ENCODE measurements at places on chromosomes 11 and 22.
A peak's percentile ranks its signal among the peaks of the same experiment; 100 is the strongest.

DNA sequence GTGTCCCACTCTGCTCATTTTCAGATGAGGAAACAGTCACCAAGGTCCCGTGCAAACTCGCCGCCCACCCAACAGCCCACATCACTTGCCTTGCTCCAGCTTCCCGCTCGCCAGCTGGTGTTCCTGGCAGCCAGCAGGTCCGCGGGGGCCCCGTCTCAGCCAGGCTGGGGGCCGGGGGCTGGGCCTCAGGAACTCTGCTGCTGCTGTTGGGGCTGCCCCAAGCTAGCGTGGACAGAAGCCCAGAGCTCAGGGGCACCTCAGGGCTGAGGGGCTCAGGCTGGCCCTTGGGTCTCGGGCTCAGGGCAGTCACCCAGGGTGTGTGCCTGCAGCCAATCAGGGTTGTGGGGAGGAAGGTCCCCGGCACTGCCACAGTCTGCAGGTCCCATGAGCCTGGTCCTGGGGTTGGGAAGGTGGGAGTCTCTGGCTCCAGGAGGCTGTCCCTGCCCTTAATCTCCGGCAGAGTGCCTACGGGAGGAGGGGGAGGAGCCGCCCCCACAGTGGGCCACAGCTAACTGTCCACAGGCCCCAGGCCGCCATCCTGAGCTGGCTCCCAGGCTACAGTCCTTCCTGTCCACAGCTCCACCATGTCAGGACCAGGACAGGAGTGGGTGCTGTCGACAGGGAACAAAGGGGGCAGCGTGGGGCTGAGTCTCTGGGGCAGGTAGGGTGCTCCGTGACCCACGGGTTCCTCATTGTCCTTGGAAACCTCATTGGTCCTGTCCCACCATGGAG lies 65.2 kb downstream of the ARFGAP3 start:
- no peak for DNase-seq

DNA sequence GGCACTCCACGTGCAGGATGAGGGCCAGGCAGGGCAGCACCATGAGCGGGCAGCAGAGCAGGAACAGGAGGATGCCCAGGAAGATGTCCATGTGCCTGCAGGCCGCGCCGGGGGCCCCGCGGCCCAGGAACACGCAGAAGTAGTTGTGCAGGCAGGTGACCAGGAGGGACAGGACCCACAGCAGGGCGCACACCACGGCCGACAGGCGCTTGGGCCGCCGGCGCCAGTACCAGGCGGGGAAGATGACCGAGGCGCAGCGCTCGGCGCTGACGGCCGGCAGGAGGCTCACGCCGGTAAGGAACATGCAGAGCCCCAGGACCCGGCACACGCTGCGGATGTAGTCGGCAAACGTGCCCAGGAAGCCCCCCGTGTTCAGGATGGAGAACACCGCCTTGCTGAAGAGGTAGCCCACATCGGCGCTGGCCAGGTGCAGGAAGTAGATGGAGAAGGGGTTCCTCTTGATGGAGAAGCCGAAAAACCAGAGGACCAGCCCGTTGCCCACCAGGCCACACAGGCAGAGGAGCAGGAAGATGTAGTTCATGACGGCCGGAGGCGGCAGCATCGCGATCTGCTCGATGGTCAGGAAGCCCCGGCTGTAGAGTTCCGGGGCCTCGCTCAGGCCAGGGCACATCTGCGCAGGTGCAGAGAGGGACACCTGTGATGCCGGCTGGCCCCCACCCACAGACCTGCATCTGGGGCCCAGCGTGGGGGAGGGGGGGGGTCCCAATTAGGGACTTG lies 7.2 kb downstream of the MRGPRF start:
- no peak for DNase-seq

DNA sequence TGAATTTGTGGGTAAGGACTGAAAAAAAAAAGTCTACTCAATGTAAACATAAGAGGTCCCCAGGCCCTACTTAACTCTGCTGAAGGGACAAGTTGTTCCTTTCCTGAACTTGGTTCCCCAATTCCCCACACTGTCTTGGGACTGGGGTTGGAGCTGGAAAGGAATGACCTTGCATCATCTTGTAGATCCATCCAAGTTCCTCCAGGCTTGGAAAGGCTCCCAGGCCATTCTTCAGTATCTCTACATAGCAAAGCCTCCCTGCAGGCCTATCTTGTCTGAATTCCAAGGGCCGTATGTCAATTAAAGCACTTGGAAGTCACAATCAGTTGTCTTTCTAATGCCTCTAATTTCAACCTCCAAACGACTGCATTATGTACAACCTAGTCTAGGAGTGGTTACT lies 361.2 kb downstream of the TMEM135 start:
- no peak for DNase-seq

- DNase-seq: no peak
Measured at GRCh38 chr22:45585946-45586540, 83.4 kb downstream of the FBLN1 start.

GRCh38 chr22:21759646-21760376 lies 24.2 kb upstream of the YPEL1 start:
- no peak for DNase-seq

- no peak for DNase-seq
Measured at GRCh38 chr22:39439170-39439569, 17.6 kb upstream of the MGAT3 start.

- no peak for DNase-seq
Measured at GRCh38 chr11:70169127-70169526, 34.0 kb upstream of the FADD start.

- DNase-seq: no peak
Measured at GRCh38 chr11:108891143-108891542, 226.3 kb downstream of the DDX10 start.

- no peak for DNase-seq
Measured at GRCh38 chr11:75793966-75794365, 21.0 kb upstream of the UVRAG start.

DNA sequence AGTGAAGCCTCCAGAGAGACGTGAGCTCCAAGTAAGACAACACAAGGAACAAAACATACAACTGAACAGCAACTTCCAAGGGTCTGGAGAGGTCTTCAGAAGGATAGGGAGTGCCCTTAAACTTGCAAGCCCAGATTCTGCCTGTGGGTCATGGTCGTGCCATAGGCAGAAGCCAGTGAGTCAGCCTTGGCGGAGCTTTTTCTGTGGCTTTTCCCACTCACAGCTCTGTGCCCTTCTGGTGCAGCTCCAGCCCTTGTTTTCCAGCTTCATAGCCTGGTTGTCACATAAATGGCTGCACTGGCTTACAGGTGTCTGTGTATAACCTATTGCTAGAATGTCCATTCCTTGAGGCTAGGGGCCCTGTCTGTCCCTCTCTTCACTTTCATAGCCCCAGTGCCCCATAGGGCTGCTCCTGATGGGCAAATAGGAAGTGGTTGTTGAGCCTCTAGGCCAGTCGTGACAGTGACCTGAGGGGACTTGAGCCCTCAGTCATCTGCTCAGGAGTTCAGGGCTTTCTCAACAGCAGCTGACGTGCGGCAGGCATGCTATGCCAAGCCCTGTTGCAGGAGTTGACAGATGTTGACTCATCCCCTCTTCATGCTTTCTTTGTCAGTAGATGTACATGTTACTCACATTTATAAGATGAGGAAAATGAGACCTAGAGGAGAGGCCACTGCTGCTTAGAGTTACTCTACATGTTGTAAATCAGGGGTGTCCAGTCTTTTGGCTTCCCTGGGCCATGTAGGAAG lies 7.4 kb downstream of the MED15 start:
- DNase-seq: no peak

DNA sequence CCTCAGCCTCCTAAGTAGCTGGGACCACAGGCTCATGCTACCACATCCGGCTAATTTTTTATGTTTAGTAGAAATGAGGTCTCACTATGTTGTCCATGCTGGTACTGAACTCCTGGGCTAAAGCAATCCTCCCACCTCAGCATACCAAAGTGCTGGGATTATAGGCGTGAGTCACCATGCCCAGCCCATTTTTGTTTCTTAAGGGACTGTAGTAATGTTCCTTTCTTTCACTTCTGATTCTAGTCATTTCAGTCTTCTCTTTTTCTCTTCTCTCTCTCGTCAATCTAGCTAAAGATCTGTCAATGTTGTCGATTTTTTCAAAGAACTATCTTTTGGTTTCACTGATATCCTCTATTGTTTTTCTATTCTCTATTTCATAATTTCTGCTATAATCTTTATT lies 111.0 kb upstream of the APOA1 start:
- peak; percentile 66 for DNase-seq

DNA sequence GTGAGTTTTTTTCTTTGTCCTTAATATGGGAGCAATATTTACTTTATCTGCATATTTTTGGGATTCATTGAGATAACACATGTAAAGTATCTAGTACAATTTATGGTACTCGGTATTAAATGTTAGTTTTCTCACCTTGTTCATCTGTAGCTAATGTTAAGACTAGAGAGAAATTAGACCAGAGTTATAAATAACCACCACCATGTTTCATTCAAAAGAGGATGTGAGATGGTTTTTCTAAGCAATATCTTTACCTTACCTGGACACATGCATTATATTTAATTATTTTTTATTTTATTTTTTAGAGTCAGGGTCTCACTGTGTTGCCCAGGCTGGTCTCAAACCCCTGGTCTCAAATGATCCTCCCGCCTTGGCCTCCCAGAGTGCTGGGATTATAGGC lies 18.4 kb downstream of the ARHGAP42 start:
- no peak for DNase-seq

GRCh38 chr11:63672936-63673539 lies 1.9 kb upstream of the ATL3 start:
- DNase-seq: no peak

DNA sequence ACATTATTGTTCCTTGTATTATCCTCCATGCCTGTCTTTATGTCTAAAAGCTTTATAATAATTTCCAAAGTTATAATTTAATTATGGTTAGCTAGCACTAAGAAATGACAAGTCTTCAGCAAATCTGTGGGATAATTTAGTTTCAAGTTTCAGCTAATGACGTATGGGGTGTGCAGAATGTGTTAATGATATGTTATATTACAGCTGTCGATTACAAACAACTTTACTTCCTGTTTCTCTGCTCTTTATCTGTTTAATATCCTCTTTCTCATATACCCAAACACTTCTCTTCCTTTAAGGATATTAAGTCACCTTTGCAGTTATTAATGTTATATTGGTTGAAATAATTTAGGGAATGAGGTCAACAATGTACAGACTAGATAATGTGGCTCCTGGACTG lies 161.8 kb downstream of the CASP12 start:
- no peak for DNase-seq

DNA sequence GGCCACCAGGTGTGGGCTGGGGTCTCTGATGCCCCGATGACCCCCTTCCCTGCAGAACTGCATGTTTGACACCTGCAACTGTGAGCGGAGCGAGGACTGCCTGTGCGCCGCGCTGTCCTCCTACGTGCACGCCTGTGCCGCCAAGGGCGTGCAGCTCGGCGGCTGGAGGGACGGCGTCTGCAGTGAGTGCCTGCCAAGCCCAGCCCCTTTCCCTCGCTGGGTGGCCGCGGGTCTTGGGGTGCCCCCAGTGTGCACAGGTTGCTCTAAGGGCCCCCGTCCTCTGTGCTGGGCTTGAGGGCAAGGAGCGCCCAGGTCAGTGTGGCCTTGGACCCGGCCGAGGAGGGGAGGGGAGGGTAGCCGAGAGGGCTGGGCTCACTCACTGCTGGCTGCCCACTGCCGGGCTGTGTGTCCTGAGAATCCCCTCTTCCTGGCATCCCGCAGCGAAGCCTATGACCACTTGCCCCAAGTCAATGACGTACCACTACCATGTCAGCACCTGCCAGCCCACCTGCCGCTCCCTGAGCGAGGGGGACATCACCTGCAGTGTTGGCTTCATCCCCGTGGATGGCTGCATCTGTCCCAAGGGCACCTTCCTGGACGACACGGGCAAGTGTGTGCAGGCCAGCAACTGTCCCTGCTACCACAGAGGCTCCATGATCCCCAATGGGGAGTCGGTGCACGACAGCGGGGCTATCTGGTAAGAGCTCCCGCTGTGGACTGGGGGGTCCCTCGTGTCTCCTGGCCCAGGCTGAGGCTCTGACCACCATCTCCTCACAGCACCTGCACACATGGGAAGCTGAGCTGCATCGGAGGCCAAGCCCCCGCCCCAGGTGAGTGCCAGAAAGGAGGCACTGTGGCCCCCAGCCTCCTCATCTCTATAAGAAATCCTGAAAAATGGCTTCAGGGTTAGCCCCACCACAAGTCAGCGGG lies 17.0 kb downstream of the MUC5AC start:
- DNase-seq: no peak

- no peak for DNase-seq
Measured at GRCh38 chr22:49010070-49010863, 817.4 kb downstream of the BRD1 start.

- no peak for DNase-seq
Measured at GRCh38 chr11:69848201-69848600, 29.0 kb upstream of the FGF3 start.

- DNase-seq: no peak
Measured at GRCh38 chr22:31556627-31557203, 60.4 kb downstream of the SFI1 start.

GRCh38 chr22:43257549-43257948 lies 70.6 kb upstream of the TTLL12 start:
- no peak for DNase-seq

DNA sequence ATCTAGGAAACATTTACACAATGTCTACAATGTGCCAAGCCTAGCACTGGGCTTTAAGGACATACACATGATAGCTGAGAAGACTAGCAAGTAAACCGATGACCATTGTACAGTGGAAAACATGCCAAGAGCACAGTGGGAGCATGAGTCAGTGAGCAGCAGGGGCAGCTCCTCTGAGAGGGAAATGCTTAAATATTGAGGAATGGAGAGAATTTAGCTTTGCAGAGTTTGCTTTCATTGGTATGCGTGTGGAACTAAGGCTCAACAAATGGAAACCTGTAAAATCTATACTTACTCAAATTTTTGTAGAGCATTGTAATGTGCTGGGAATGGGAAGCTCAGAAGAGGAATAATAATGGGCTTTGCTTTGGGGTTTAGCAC lies 282.3 kb downstream of the ST3GAL4 start:
- DNase-seq: no peak

DNA sequence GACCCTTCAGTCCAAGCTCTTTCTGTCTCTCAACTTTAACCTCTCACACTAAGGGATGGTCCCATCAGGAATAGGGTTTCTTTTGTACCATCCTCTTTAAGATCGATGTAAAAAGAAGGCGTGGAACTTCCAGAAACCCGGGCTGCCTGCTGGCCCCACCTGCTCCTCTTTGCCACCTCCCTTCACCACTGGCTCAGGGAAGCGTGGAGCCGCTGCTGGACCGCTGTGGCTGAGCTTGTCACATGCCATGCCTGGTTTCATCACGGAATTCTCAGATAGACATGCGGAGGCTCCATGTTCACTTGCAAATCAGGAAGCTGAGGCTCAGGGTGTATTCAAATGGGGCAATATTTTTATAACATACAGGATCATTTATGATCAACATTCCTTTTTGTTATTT lies 399.7 kb downstream of the BRD1 start:
- DNase-seq: no peak

- no peak for DNase-seq
Measured at GRCh38 chr22:37210041-37210803, 2.1 kb downstream of the SSTR3 start.

DNA sequence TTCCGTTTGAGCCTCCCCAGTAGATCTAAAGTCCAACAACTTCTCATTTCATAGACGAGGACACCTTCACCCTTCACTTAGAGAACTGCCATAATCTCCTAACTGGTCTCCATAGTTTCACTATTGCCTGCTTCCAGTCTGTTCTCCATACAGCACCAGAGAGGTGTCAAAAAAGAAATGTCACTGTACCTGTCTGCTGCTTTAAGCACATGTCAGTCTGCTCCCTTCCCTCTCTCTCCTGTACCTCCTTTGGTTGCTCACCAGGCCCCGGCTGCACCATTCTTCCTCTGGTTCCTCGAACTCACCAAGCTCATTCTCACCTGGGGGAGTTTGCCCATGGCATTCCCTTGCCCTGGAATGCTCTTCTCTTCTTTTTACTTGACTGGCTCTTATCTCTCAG lies 75.8 kb downstream of the NAV2 start:
- no peak for DNase-seq

- DNase-seq: no peak
Measured at GRCh38 chr11:60183591-60184205, 815 bp upstream of the MS4A6A start.
